ENCODE measurements at places on chromosomes 1 and 21.

GRCh38 chr1:155812878-155813277, 44.1 kb downstream of the GON4L start:
- no peak for DNase-seq

GRCh38 chr1:202004711-202005110, 5.7 kb upstream of the ELF3 start:
- DNase-seq = no peak

DNA sequence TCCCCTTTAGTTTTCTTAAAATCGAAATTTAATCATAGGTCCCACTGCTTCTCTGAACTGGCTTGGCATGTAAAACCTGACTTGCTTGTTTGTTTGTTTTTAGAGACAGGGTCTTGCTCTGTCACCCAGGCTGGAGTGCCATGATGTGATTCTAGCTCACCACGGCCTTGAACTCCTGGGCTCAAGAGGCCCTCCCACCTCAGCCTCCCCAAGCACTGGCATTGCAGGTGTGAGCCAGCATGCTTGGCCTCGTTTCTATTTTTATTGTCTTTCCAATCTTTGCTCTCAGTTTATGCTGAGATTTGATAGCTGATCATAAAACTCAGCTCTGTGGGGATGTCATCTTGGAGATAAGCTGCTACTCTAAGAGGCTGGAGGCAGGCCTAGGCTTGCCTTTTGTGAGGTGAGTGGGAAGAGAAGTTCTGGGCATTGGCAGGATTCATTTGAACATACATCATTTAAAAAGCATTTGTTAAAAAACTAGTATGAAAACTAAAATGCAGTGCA, 51.5 kb upstream of the GCLM start:
- DNase-seq = no peak

DNA sequence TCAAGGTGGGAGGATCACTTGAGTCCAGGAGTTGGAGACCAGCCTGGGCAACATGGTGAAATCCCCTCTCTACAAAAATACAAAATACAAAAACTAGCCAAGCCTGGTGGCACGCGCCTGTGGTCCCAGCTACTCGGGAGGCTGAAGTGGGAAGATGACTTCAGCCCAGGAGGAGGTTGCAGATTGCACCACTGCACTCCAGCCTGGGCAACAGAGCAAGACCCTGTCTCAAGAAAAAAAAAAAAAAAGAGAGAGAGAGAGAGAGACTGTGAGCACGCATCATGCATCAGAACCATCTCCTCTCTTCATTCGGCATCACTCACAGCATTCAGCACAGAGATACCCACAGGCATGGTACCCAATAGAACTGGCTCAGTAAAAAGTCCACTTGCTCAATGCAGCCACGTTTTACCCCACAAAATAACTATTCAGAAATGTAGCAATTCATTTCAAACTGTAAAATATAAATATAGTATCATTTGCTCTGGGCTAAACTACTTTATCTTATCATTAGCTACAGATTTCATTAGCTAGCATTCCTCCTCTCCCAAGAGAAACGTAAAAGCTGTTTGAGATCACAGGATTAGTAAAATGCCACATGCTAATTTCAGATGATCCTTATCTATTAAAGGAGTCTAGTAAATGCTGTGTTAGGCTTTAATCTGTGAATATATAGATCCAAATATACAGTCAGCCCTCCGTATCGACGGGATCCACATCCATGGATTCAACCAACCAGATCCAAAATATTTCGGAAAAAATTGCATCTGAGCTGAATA, 11.7 kb downstream of the LBR start:
- no peak for DNase-seq

DNA sequence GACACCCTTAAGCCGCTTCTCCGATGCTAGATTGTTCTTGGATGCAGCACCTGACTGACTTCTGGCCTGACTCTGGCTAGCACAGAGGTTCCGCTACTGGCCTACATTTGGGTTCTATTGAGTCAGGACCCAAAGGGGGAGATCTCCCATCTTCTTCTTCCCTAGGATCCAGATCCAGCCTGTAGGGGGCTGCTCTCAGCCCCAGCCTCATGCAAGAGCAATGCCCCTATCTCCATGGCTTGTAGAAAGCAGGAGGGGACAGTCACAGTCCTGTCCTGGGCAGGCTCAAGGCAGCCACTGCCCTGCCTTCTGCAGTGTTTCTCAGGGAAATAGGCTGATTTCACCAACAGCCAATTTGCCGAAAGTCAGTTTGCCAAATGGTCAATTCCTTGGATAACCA, 6.3 kb upstream of the ADAR start:
- DNase-seq = no peak

- DNase-seq = no peak
Measured at GRCh38 chr21:33015096-33015495, 10.6 kb upstream of the OLIG2 start.

- no peak for DNase-seq
Measured at GRCh38 chr1:19450811-19451515, 34.4 kb downstream of the CAPZB start.

DNA sequence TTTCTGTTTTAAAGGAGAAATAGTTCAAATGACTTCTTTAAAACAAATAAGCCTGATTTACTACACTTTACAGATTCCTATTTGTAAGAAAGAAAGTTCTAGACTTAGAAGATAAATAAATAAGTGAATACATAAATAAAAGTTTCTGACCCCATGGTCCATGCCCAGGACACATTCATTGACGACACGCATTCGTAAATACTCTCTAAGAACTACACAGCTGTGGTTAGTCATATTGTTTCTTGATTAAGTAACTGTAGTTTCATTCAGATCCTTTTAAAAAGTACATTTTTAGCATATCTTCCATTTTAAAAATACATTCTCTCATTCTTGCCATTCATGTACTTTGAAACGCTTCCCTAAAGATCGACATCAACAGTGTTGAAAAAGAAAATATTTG, 497.4 kb downstream of the SETD4 start:
- DNase-seq = no peak

DNA sequence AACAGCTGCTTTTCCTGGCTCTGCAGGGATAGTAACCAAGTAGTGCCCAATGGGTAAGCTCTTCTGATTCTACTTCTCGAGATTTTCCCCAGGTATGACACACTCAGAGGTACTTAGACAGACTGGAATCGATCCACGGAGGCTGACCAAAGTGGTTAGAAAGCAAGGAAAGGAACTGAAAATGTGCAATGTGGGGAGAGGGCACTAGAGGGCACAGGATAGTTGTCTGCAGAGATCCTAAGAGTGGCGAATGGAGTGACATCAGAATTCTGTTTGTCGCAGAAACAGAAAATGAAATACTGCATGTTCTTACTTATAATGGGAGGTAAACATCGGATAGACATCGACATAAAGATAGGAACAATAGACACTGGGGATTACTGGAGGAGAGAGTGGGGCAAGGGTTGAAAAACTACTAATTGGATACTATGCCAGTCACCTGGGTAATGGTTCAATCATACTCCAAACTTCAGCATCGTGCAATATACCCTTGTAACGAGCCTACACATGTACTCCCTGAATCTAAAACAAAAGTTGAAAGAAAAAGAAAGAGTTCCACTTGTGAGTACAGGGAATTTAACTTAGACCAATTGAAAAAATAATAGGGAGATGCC, 23.3 kb downstream of the CYP2J2 start:
- no peak for DNase-seq

GRCh38 chr1:228459091-228459993, 27.8 kb upstream of the RNF187 start:
- peak; percentile 21 for DNase-seq

DNA sequence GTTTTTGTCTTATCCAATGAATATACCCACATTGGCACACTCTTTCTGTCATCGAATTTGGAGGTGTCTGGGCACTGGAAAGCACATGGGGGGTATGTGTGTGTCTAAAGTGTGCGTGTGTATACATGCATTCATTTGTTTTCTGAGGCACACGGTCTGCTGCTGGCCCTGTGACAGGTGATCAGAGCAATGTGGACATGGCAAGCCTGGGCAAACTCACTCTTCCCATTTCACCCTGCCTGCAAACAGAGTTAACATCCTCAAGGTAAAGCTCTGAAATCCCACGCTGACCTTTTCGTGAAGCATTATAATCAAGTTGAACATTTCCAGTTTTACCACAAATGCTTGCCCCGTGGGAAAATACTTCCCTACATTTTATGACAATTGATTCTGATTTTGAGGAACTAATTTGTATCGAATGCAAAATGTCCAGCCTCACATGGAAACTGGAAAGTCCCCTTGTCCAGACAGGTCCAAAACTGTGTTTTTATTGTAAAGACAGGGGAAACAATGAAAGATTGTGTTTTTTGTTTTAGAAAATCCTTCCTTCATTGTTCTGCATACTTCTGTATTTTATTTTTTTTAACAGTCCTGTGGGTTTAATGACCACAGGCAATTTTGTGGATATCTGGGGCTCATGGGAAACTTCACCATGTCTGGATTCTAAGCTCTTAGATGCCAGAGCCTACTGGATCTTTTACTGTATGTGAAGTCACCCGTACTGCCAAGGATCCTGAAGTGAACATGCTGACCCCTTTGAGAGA, 160.9 kb downstream of the PBX1 start:
- DNase-seq = no peak

DNA sequence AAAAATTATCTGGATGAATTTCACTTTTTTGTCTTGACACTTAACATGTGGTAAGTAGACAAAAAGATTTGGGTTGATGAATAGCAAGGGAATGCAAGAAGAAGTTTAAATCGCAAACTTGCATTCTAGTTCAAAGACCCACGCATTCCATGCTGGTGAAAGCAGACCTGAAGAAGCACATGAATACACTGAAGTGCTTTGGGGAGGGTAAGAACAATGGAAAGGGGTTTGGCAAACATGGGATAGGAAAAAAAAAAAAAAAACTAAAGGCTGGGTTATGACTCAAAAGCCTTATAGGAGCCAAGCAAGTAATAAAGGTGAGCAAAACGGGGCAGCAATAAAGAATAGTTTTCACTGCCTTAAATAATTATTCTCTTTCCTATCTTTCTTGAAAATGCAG, 450.2 kb downstream of the LMO4 start:
- no peak for DNase-seq

DNA sequence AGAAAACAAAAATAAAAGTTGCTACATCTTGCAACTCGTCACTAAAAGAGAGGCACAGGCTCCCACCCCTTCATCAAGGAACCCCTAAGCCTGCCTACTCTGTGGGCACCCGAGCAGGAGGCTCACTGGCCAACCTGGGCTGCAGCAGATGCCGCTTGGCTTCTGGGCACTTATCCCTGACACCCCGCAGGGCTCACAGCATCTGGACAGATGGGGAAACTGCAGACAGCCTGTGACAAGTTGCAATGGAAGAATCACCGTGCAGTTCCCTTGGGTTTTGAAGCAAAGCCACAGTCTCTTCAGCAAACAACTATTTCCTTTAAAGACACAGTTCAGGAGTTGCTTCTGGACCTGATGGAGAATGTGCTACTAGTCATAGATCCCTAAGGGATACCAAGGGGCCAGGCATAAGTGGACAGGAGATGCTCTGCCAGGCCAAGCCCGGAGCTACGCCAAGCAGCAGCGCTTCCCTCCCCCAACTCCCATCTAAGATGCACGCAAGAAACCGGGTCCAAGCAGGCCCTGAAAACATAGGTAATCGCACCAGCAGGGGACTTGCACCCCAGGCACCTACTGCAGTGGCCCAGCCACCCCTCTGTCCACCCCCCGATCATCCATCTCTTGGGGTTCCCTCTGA, 170.6 kb downstream of the NPHP4 start:
- DNase-seq = no peak

GRCh38 chr1:66265796-66266195, 268.2 kb upstream of the SGIP1 start:
- DNase-seq = no peak

- no peak for DNase-seq
Measured at GRCh38 chr1:176717066-176717750, 254.2 kb downstream of the PAPPA2 start.

GRCh38 chr1:29973406-29973805, 737.1 kb downstream of the PTPRU start:
- no peak for DNase-seq

- DNase-seq = no peak
Measured at GRCh38 chr21:43693981-43694380, 24.9 kb upstream of the PDXK start.

DNA sequence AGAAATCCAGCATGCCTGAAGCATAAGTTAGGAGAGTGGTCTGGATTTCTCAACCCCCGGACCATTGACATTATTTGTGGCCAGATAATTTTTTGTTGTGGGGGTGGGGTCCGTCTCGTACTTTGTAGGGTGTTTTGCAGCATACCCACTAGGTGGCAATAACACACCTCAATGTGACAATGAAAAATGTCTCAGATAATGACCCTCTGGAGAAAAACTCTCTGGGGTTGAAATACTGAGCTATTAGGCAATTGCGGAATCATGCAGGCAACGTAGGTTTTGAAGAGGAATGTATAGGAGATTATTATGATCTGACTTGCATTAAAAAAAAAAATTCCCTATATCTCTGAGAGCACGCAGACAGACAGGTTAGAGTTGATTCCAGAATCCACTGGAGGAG, 25.3 kb upstream of the RRP15 start:
- DNase-seq = no peak

- DNase-seq = no peak
Measured at GRCh38 chr1:55531644-55532043, 316.5 kb upstream of the USP24 start.
